ENCODE measurements at places on chromosomes 7 and 10. TPM values are rescaled to one million over a fixed set of nuclear protein-coding genes. Genes with fewer than 3 reads are reported as not detected.

Gene LRRD1
- total RNA-seq = 0.08 TPM

Gene STOX1
- 2.7 TPM for total RNA-seq

Gene FANK1
- 0.69 TPM for total RNA-seq

Gene TAS2R41
- 2.9 TPM for total RNA-seq

Gene POR
- total RNA-seq = 126 TPM

Gene OGDH
- total RNA-seq = 76.9 TPM

Gene TLX1
- total RNA-seq = not detected

Gene CALML3
- not detected for total RNA-seq

Gene KIF11
- 56.7 TPM for total RNA-seq

Gene NRG3
- 3.9 TPM for total RNA-seq

Gene SLC18A3
- 0.12 TPM for total RNA-seq

Gene STAG3
- total RNA-seq = 3.4 TPM

Gene SPDYE16
- total RNA-seq = not detected

Gene CLDN3
- 24.1 TPM for total RNA-seq

Gene TSPAN13
- total RNA-seq = 27.6 TPM

Gene ATP6V1F
- total RNA-seq = 66.5 TPM

Gene PLEKHS1
- not detected for total RNA-seq

Gene OR2A5
- not detected for total RNA-seq

Gene GPR85
- 0.35 TPM for total RNA-seq

Gene LRGUK
- 7.1 TPM for total RNA-seq

Gene RBM17
- 90.5 TPM for total RNA-seq

Gene HMX3
- total RNA-seq = 0.35 TPM

Gene ZNF488
- total RNA-seq = 5.2 TPM

Gene CLRN3
- not detected for total RNA-seq

All from GM23338 (cell line).